ENCODE measurements at places on chromosomes 4 and X.

DNA sequence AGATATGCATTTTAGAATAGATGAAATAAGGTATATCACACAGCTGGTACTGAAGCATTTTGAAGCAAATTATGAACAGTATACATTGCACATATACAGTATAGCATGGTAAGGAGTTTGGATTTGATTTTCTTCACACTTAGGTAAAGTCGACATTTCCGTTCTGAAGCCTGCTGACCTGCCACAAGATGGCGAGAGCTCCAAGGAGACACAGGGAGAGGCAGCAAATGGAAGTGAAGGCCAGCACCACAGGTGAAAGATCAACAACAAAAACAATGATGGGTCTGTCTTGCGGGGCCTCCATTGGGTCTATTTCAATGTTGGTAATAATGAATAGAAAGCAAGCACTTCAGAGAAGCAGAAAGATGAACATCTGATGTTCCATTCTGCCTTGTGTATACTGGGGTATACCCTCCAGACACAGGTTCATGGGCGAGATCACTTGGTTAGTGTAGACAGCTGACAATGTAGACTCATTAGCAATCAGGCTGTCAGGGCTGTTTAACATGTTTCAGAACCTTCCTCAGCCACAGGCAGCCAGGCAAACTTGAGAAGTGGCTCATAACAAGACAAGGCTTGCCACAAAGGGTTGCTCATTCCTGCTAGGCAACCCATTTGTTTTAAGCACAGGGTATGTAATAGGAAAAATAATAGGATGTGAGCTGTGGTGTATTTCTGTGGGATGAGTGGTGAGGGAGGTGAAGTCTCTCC lies 21.4 kb upstream of the NOX1 start:
- no peak for DNase-seq

DNA sequence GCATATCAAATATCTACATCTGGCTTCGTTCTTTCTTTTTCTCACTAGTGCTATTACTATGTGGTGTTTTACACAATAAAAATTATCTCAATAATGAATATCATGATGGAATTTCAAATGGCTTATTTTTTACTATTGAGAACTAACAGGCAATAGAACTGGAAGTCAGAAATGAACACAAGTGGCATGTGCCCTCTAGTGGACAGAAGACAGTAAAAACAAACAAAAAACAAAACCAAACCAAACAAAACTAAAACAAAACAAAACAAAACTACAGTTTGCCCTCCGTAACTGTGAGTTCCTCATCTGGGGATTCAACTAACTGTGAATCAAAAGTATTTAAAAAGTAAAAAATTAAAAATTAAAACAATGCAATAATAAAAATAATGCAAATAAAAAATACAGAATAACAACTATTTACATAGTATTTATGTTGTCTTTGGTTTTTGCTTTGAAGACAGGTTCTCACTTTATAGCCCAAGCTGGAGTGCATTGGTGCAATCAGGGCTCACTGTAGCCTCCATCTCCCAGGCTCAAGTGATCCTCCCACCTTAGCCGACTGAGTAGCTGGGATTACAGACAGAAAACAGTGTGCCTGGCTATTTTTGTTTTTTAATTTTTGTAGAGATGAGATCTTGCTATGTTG lies 195.6 kb upstream of the TACR3 start:
- DNase-seq: no peak

- DNase-seq: no peak
These were observed 31.8 kb upstream of the ERVMER34-1 start for GRCh38 chr4:52783069-52783468.

GRCh38 chr4:14337892-14338584 lies 664.2 kb upstream of the CPEB2 start:
- no peak for DNase-seq

GRCh38 chrX:39834600-39834999 lies 263.2 kb downstream of the BCOR start:
- DNase-seq: no peak

GRCh38 chrX:87425618-87426017 lies 92.0 kb upstream of the KLHL4 start:
- no peak for DNase-seq

DNA sequence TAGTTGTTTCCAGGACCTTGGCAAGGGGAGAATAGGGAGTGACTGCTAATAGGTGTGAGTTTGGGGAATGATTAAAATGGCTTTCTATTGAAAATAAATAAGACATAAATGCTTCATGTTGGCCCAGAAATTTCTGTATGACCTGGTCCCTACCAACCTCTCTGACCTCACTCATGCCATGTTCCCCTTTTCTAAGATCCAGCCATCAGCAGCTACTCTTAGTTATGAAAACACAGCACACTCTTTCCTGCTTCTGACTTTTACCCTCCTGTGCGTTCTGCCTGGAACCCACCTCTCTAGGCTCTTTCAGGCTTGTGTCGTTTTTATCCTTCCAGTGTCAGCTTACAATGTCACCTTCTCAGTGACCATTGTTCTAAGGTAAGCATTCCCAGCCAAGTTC lies 14.8 kb upstream of the CXCL5 start:
- no peak for DNase-seq

DNA sequence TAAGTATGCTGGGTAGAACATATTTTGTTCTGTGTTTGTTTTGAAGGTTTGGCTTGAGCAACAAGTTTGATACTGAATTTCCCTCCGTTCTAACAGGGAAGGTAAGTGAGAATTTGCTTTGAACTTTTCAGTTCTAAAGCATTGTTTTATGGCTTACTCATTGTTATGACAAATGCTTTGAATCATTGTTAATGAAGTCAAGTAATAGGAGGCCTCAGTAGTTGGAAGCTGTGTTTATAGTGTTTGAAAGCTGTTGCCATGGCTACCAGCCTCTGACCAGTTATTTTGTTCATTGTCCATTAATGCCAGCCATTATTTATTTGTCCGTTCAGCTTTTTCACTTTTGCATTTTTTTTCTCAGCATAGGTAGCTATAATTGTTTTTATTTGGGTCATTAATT lies 14.4 kb downstream of the CHIC1 start:
- DNase-seq: no peak

DNA sequence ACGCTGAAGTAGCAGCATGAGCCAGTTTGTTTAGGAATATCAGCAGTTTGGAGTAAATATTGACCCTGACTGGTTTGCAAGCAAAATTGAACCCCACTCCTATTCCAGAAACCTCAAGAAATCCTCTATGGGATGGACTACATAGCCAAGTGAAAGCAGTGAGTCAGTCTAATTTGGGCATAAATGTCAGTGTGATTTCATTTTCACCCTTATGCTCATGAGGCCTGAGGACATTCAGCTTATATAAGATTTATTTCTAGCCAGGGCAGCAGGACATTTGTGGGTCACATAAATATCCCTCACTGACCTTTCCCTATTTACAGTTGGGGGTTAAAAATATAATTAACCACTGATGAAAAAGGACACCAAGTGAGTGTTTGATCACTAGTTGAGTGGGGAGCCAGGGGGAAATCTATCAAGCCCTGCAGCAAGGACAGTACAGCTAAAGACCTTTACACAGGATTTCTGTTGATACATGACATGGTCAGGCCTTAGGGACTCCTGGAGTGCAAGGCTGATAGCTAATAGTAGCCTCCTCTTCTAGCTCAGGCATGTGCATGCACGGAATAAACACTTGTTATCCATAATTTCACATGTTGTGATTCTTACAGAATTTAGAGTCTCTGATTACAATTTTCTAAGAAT lies 996.9 kb upstream of the GRIA3 start:
- DNase-seq: no peak

- DNase-seq: no peak
These were observed 1682.3 kb upstream of the TENM3 start for GRCh38 chr4:180560896-180561295.

GRCh38 chrX:7133050-7133440 lies 14.5 kb upstream of the STS start:
- no peak for DNase-seq

Measured in NCI-H2107 (cell line).